ENCODE measurements at places on chromosomes 2 and 18. TPM values are rescaled to one million over a fixed set of nuclear protein-coding genes. Genes with fewer than 3 reads are reported as not detected.
A peak's percentile ranks its signal among the peaks of the same experiment; 100 is the strongest.

The RBKS gene
- 3.4 TPM for total RNA-seq

The HEATR5B gene
- total RNA-seq: 27.0 TPM

The ZNF804A gene
- not detected for total RNA-seq

The CD8B gene
- total RNA-seq: not detected

- no peak for DNase-seq
- H3K27ac ChIP-seq: no peak overlapping the region
- H3K4me1 ChIP-seq: no peaks in the 10 kb centered on the region
- no peaks in the 10 kb centered on the region for H3K27me3 ChIP-seq
- no peak overlapping the region for H3K4me3 ChIP-seq
These were observed 19.7 kb downstream of the CYP1B1 start for GRCh38 chr2:38056216-38056615.

DNA sequence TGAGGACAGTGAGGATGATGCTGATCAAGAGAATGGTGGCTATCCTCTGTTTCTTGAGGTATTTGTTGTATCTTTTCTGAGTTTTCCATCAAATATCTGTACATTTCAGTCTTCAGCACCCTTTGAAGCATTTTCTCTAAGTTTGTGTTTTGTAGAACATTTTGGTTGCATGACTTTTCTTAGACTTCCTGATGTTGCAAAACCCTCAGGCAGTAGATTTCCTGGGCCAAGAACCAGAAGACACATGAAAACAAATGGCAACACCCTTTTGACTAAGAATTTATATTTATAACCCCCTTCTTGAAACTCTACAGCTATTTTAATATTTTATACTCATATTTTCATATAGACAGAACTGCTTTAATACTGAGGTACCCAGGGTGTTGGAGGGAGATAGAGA is 16.2 kb downstream of the HNMT start:
- peaks cover 7% of the 10 kb centered on the region for H3K4me1 ChIP-seq
- H3K27ac ChIP-seq: no peak overlapping the region
- no peaks in the 10 kb centered on the region for H3K36me3 ChIP-seq
- H3K27me3 ChIP-seq: no peaks in the 10 kb centered on the region

DNA sequence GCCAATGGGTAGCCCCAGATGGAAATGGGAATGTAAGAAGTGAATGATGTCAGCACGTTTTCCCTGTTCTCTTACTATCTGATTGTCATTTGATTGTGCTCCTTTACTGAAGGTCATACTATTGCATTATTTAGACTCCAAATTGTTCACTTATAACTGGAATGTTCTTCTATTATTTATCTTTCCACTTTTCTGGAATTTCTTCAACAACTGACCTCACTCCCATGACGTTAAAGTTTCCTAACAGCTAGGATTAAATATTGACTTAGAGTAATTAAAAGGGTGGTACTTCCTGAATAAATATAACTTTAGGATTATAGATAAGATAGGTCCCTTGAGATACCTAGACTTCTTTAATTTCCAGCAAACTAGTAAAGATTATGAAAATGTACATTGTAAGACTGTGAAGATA is 10.9 kb upstream of the GULP1 start:
- no peaks in the 10 kb centered on the region for H3K36me3 ChIP-seq
- no peak for DNase-seq
- no peak overlapping the region for H3K27ac ChIP-seq
- no peaks in the 10 kb centered on the region for H3K4me1 ChIP-seq
- H3K4me3 ChIP-seq: no peak overlapping the region
- H3K27me3 ChIP-seq: no peaks in the 10 kb centered on the region

- peak; percentile 80 for DNase-seq
- H3K36me3 ChIP-seq: no peaks in the 10 kb centered on the region
- H3K27ac ChIP-seq: no peak overlapping the region
These were observed 682.0 kb upstream of the RAB6C start for GRCh38 chr2:129297430-129297829.

DNA sequence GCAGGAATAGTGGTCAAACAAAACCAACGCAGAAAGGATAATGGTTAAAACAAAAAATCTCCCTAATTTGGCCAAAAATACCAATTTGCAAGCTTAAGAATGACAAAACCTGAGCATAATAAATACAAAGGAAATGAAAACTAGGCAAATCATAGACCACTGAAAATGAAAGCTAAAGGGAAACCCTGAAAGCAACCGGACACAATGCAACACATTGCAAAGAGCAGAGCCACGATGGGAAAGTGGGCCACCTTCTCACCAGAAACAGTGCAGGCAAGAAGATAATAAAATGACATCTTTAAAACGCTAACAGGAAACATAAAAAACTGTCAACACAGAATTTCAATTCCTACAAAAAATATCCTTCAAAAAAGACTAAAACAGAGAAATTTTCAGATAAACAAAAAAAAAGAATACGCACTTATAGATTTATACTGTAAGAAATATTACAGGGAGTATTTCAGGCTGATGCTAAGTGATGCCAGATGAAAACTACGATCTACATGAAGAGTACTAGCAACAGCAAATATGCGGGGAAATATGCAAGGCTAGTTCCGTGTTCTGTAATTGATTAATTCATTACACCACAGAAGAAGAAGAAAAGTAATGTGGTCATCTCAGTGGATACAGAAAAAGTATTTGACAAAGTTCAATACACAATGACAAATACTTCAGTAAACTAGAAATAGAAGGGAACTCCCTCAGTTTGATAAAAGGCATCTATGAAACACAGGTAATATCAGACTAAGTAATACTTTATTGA is 239.5 kb downstream of the L3MBTL4 start:
- H3K36me3 ChIP-seq: no peaks in the 10 kb centered on the region
- no peaks in the 10 kb centered on the region for H3K27me3 ChIP-seq
- DNase-seq: no peak
- no peak overlapping the region for H3K27ac ChIP-seq
- no peaks in the 10 kb centered on the region for H3K4me1 ChIP-seq

- H3K4me3 ChIP-seq: no peak overlapping the region
- H3K27me3 ChIP-seq: no peaks in the 10 kb centered on the region
- H3K27ac ChIP-seq: no peak overlapping the region
- H3K36me3 ChIP-seq: no peaks in the 10 kb centered on the region
- no peak for DNase-seq
- H3K4me1 ChIP-seq: no peaks in the 10 kb centered on the region
These were observed 42.2 kb downstream of the TWIST2 start for GRCh38 chr2:238890131-238890530.

GRCh38 chr2:137123226-137123625 is 357.9 kb downstream of the THSD7B start:
- H3K27me3 ChIP-seq: no peaks in the 10 kb centered on the region
- no peak overlapping the region for H3K27ac ChIP-seq
- H3K4me1 ChIP-seq: no peaks in the 10 kb centered on the region
- no peak overlapping the region for H3K4me3 ChIP-seq
- no peak for DNase-seq

GRCh38 chr2:19176172-19176852 is 182.1 kb downstream of the OSR1 start:
- no peak for DNase-seq
- no peaks in the 10 kb centered on the region for H3K27me3 ChIP-seq
- H3K36me3 ChIP-seq: no peaks in the 10 kb centered on the region
- no peak overlapping the region for H3K4me3 ChIP-seq
- H3K27ac ChIP-seq: no peak overlapping the region

DNA sequence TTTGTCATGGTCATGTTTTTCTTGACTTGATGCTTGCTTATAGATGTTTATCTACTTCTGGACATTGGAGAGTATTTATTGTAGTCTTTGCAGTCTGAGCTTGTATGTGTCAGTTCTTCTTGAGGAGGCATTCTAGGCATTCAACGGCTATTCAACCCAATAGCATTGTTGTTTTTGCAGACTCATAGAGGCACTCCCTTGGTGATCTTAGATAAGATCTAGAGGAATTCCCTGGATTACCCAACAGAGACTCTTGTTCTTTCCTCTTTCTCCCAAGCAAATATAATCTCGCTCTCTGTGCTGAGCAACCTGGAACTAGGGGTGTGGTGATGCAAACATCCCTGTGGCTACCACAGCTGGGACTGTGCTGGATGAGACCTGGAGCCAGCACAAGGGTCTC is 40.4 kb downstream of the SYT4 start:
- peaks cover 5% of the 10 kb centered on the region for H3K4me1 ChIP-seq
- H3K36me3 ChIP-seq: no peaks in the 10 kb centered on the region
- H3K4me3 ChIP-seq: peak overlapping the region; percentile 15

All from endodermal cell (in vitro differentiated cells).